ENCODE measurements at places on chromosomes 12 and 14.

GRCh38 chr14:88060576-88060975 lies 55.6 kb downstream of the GPR65 start:
- DNase-seq: no peak

- DNase-seq: no peak
Observed at GRCh38 chr14:55136885-55137786, 8.1 kb downstream of the LGALS3 start.

DNA sequence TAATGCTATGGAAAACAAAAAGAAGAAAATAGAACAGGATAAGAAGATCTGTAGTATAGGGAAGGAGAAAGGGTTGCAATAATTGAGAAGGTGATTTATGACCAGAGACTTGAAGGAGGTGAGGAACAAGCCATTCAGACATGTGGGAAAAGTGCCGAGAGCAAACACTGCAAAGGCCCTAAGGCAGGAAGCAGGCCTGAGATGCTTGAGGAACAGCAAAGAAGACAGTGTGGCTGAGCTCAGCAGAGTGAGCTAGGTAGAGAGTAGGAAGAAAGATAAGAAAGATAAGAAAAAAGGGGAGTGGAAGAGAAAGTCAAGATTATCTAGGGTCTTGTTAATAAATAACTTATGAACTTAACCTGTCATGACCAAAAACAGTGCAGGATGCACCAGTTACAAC lies 671.8 kb downstream of the RPS29 start:
- no peak for DNase-seq

DNA sequence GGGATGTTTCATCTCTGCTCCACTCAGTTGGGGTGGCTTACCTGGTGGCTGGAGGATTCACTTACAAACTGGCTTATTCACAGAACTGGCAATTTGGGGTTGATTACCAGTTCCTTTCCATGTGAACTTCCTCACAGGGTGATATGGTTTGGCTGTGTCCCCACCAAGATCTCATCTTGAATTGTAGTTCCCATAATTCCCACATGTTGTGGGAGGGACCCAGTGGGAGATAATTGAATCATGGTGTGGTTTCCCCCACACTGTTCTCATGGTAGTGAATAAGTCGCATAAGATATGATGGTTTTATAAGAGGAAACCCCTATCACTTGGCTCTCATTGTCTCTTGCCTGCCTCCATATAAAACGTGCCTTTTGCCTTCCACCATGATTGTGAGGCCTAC lies 26.9 kb upstream of the IGF1 start:
- DNase-seq: no peak

GRCh38 chr14:49008363-49008762 lies 577.8 kb downstream of the RPS29 start:
- DNase-seq: no peak

GRCh38 chr12:121001060-121001459 lies 15.2 kb downstream of the C12orf43 start:
- DNase-seq: no peak

DNA sequence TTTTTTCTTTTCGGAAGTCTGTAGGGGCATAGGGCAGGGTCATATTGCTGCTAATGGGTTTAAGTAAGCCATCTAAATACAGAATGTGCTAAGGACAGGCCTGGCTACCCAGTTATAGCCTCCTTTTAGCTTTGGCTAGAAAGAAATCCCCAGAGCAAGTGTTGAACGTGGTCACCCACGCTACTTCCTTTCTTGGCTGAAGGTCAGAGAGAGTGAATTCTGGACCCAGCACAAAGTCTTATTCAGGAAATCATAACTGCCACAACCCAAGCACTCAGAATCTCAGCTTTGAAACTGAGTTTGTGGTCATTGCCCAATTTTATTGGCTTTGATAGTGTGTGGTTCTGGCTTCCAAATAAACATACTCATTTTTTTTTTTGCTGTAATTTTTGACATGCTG lies 542.1 kb upstream of the ATP2B1 start:
- DNase-seq: no peak

DNA sequence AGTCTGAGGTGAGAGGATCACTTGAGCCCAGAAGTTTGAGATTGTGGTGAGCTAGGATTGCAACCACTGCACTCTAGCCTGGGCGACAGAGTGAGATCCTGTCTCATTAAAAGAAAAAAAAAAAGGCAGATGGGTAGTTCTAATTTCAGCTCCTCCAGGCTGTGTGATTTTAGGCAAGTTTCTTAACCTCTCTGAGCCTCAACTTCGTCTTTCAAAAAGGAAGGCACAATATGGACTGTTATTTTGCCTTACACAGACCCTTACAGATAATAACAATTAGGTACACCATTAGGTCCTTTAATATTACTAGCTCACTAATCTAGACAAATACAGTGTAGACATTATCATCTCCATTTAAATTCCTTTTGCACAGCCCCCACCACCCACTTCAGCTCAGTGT lies 4.8 kb upstream of the CCDC177 start:
- DNase-seq: no peak

DNA sequence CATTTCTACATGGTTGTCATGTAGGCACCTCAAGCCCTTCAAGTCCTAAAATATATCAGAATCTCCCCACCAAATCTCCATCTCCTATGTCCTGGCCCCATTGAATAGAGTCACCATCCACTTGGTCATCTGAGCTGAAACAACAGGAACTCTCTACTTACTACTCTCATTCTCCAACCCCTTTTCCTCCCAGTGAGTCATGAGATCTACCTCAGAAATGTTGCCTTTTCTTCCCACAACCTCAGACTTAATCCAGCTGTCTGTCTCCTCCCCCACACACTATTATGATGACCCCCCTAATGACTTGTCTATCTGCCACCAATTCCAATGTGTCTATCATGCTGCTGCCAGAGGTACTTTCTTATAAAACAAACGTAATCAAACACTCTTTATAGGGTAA lies 72.3 kb upstream of the TMEM263 start:
- no peak for DNase-seq

- DNase-seq: no peak
Observed at GRCh38 chr12:57352166-57352565, 78.7 kb downstream of the R3HDM2 start.

- DNase-seq: no peak
Observed at GRCh38 chr14:105135700-105136395, 32.7 kb downstream of the JAG2 start.

DNA sequence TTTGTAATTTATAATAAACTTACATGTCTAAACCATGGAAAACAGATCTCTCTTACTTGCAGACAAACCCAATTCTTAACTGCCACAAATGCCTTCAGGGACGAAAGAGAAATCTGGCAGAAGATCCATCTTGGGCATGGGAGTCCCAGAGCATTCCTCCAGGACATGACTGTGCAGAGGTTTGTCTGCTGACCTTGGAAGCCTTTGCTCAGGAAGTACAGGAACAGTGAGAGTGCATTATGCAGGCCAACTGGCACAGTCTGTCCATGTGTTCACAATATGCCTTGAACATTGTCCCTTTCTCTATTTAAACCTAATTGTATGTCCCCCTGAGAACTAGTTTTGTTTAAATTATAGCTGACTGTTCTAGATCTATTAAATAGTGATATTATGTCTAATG lies 467.1 kb downstream of the ATP23 start:
- no peak for DNase-seq

DNA sequence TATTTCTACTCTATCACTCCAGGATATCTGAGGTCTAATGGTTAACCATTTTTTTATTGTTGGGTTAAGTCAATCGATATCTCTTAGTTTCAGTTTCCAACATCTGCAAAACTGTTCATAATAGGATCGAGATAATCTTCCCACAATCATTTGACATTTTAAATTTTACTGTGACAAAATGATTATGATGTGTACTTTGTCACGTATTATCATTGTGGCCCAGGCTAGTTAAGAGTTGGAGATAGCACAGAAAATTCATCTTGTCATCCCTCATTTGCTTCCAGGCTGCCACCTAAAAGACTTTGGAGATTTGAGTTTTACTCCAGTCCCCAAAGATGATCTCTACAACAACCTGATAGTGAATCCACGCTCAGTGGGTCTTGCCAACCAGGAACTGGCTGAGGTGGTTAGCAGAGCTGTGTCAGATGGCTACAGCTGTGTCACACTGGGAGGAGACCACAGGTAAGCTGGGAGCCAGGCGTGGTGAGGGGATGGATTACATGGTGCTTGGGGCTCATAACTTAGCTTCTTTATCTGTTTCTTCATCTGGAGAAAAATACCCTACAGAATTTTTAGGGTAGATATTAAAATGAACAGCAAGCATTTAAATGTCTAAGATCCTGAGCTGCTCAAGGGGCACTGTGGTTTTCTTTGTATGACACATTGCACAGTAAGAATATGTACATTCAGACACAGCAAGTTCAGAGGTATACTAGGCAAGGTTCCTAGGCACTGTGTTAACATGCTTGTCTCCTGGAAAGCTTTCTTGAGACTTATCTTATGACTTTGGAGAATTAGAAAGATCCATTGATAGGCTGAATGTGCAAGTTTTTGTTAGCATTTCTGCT lies 22.4 kb downstream of the ARG2 start:
- DNase-seq: no peak
